ENCODE measurements at places on chromosomes 4 and X. TPM values are rescaled to one million over a fixed set of nuclear protein-coding genes. Genes with fewer than 3 reads are reported as not detected.

DDX3X gene
- total RNA-seq = 264 TPM

GRCh38 chr4:180106122-180106521 lies 2137.1 kb upstream of the TENM3 start:
- no peaks in the 10 kb centered on the region for H3K4me1 ChIP-seq
- no peak overlapping the region for H3K27ac ChIP-seq
- no peaks in the 10 kb centered on the region for H3K36me3 ChIP-seq
- no peak overlapping the region for H3K4me3 ChIP-seq
- H3K27me3 ChIP-seq = no peaks in the 10 kb centered on the region

- H3K27ac ChIP-seq = no peak overlapping the region
- DNase-seq = no peak
- H3K27me3 ChIP-seq = no peaks in the 10 kb centered on the region
Measured at GRCh38 chrX:56812515-56813105, 83.6 kb downstream of the NBDY start.

DNA sequence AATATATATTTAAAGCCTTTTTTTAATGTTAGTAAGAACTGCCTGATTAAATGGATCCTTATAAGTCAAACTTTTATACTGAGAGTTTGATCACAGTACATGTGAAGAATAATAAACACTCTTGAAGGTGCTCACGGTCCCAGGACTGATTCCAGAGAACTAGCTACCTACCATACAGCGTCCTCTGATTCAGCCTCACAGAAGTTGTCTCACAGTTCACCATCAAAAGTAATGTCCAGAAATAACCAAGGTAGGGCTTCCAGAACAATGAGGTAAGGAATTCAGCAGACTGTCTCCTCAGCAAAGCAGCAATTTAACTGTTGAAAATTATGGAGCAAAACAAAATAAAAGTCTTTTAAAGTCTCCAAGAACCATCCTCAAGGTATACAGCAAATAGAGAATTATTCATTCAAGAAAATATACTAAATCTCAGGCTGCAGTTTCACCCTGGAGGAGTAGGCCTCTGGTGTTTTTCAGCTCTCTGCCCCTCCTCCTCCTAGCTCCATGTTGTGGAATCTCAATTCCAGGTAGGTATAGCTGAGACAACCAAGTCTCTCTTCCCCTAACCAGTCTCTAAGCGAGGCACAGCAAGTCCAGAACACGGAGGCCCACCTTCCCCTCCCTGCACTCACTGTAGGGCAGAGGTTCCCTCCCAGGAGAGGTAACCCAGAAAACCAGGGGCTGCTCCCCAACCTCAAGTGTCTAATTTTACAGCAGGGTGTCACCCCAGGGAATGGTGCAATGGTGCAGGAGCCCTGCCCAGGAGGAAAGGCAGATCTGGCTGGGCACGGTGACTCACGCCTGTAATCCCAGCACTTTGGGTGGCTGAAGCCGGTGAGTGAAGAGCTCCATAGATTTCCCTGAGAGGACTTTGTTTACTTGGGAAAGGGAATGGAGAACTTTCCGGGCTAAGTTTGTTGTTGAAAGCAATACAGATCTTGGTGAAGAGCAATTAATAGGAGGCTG lies 28.6 kb downstream of the FAM241A start:
- no peak overlapping the region for H3K27ac ChIP-seq
- no peak for DNase-seq
- H3K36me3 ChIP-seq = no peaks in the 10 kb centered on the region
- no peaks in the 10 kb centered on the region for H3K27me3 ChIP-seq

GRCh38 chr4:109648997-109649575 lies 54.2 kb downstream of the CASP6 start:
- H3K27ac ChIP-seq = no peak overlapping the region
- H3K36me3 ChIP-seq = no peaks in the 10 kb centered on the region
- no peaks in the 10 kb centered on the region for H3K4me1 ChIP-seq
- no peak for DNase-seq
- H3K27me3 ChIP-seq = no peaks in the 10 kb centered on the region
- H3K4me3 ChIP-seq = no peak overlapping the region

ATP7A gene
- total RNA-seq = 4.4 TPM

DNA sequence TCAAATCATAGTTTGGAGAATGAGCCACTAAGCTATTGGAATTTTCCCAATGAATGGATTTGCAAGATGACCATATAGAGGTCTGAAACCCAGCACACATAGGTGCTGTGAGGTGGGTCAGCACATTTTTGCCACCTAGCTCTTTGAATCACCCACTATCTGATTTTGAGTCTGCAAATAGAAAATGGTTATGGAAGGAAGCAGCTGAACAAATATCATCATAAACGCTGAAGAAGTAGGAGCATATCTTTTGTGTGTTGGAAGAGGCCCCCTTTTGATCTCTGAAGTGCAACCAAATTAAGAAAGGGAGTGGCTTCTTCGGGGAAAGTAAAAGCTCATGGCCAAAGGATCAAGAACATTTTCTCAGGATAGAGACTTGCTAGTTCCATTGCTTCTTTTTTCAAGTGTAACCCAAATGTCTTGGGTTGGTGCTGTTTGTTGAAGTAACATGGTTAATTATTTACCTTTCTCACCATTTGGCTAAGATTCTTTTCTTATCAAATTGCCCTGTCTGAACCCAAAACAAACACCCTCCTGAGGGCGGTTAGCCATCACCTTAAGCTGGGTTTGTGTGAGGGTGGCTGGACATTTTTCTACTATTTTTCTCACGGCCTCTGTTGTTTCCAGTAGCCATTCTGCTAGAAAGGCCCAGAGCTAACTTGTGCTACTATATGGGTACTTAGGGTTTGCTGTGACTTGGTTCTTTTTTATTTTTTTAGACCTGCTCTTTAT lies 18.4 kb upstream of the SORBS2 start:
- DNase-seq = no peak
- H3K27me3 ChIP-seq = no peaks in the 10 kb centered on the region
- no peak overlapping the region for H3K27ac ChIP-seq
- H3K4me1 ChIP-seq = peaks cover 22% of the 10 kb centered on the region

CFAP47 gene
- 0.13 TPM for total RNA-seq

- no peaks in the 10 kb centered on the region for H3K36me3 ChIP-seq
- no peak overlapping the region for H3K4me3 ChIP-seq
- H3K27me3 ChIP-seq = no peaks in the 10 kb centered on the region
- H3K4me1 ChIP-seq = no peaks in the 10 kb centered on the region
- DNase-seq = no peak
Measured at GRCh38 chr4:85728464-85728863, 253.5 kb downstream of the ARHGAP24 start.

- no peaks in the 10 kb centered on the region for H3K27me3 ChIP-seq
- H3K4me3 ChIP-seq = no peak overlapping the region
- no peak overlapping the region for H3K27ac ChIP-seq
- H3K4me1 ChIP-seq = no peaks in the 10 kb centered on the region
- no peak for DNase-seq
- no peaks in the 10 kb centered on the region for H3K36me3 ChIP-seq
Measured at GRCh38 chr4:97142893-97143292, 1000.4 kb downstream of the STPG2 start.

MAGEB1 gene
- total RNA-seq = not detected

DYNLT3 gene
- total RNA-seq = 8.3 TPM

- no peaks in the 10 kb centered on the region for H3K27me3 ChIP-seq
- no peaks in the 10 kb centered on the region for H3K36me3 ChIP-seq
- H3K4me1 ChIP-seq = no peaks in the 10 kb centered on the region
- H3K27ac ChIP-seq = no peak overlapping the region
- DNase-seq = no peak
- H3K4me3 ChIP-seq = no peak overlapping the region
Measured at GRCh38 chrX:123990169-123990568, 28.7 kb downstream of the STAG2 start.

- H3K4me3 ChIP-seq = no peak overlapping the region
- no peak overlapping the region for H3K27ac ChIP-seq
- H3K27me3 ChIP-seq = no peaks in the 10 kb centered on the region
- no peaks in the 10 kb centered on the region for H3K36me3 ChIP-seq
- DNase-seq = no peak
Measured at GRCh38 chr4:123390846-123391456, 5.6 kb upstream of the SPRY1 start.

DNA sequence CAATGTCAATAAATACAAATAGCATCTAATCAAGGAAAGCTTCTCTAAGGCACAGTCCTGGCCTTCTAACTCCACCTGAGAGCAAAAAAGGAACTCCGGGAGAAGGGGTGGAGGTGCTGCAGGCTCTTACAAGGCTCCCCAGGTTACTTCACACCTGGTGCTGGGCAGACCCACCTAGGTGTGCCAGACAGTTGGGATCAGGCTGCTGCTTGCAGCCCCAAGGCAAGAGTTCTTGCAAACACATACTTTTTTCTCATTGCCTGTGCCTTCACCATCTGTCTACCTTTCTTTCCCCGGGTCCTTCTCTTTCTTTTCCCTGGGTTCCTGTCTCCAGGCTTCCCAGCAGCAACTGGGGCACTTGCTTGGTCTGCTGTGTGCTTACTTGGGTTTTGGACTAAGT lies 81.4 kb upstream of the STIM2 start:
- no peak for DNase-seq
- H3K36me3 ChIP-seq = no peaks in the 10 kb centered on the region
- H3K4me3 ChIP-seq = no peak overlapping the region
- H3K27me3 ChIP-seq = no peaks in the 10 kb centered on the region
- no peaks in the 10 kb centered on the region for H3K4me1 ChIP-seq

MAGEC3 gene
- not detected for total RNA-seq

- no peaks in the 10 kb centered on the region for H3K27me3 ChIP-seq
- H3K36me3 ChIP-seq = no peaks in the 10 kb centered on the region
- H3K27ac ChIP-seq = no peak overlapping the region
- no peaks in the 10 kb centered on the region for H3K4me1 ChIP-seq
- no peak for DNase-seq
Measured at GRCh38 chr4:74536557-74536956, 91.6 kb downstream of the AREG start.

GRCh38 chr4:26862381-26862915 lies 1.8 kb downstream of the STIM2 start:
- H3K36me3 ChIP-seq = no peaks in the 10 kb centered on the region
- no peak overlapping the region for H3K27ac ChIP-seq
- peaks cover 57% of the 10 kb centered on the region for H3K4me1 ChIP-seq
- H3K4me3 ChIP-seq = peak overlapping the region; percentile 71

SH3D19 gene
- 38.3 TPM for total RNA-seq

GRCh38 chrX:568311-568710 lies 62.3 kb upstream of the SHOX start:
- no peak overlapping the region for H3K4me3 ChIP-seq
- no peaks in the 10 kb centered on the region for H3K4me1 ChIP-seq
- H3K27me3 ChIP-seq = no peaks in the 10 kb centered on the region
- no peaks in the 10 kb centered on the region for H3K36me3 ChIP-seq
- no peak for DNase-seq
- H3K27ac ChIP-seq = no peak overlapping the region

DNA sequence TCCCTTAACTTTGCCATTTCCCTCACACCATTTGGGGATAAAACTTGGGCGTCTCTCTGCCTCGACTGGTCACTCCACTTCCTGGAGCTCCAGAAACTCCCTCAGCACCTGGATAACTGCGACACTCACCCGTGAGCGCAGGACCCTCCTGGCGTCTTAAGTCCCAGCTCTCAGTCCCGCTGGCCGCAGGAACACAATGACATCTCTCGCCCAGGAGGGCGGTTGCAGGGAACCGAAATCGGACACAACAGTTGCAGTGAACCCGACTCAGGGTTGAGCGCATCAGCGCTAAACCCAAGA lies 370.9 kb upstream of the SMIM31 start:
- H3K27ac ChIP-seq = no peak overlapping the region
- H3K4me3 ChIP-seq = peak overlapping the region; percentile 70
- no peaks in the 10 kb centered on the region for H3K36me3 ChIP-seq
- H3K4me1 ChIP-seq = peaks cover 7% of the 10 kb centered on the region
- peaks cover 58% of the 10 kb centered on the region for H3K27me3 ChIP-seq

GRCh38 chrX:130030826-130031225 lies 48.4 kb downstream of the BCORL1 start:
- no peak overlapping the region for H3K27ac ChIP-seq
- H3K4me3 ChIP-seq = no peak overlapping the region
- peak; percentile 2 for DNase-seq

DNA sequence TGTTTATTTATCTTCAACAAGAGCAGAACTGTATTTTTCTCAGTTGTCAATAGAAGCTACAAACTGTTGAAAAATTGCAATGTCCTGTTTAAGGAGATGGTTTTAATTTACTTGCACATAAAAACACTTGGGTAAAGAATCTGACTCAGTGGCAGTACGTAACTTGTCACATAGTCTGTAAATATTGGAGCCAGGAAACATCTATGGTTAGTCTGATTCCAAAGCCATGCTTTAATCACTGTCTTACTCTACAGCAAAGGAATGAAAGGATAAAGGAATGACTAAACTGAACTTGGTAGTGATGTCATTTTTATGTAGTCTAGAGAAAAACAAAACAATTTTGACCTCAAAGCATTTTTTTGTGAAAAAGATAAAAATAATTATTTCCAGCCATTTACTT lies 537.2 kb downstream of the STIM2 start:
- no peak for DNase-seq
- H3K4me1 ChIP-seq = no peaks in the 10 kb centered on the region
- H3K27ac ChIP-seq = no peak overlapping the region
- H3K36me3 ChIP-seq = no peaks in the 10 kb centered on the region

DNA sequence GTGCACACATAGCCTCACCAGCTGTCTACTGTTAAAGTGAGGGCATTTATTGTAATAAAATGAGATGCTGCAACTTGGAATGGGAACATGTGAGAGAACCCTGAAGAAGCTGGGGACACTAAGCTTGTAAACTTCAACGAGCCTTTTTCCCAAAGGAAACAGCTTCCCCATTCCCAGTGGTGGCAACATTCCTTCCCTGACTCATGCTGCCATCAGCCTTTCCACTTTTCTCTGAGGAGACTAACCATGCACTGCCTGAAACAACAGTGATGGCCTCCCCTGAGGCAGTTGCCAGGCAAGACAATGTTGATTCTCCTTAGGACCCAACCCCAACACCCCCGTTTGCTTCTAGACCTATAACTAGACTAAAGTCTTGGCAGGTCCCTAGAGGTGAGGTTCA lies 928.3 kb downstream of the GLUD2 start:
- H3K27ac ChIP-seq = no peak overlapping the region
- no peaks in the 10 kb centered on the region for H3K27me3 ChIP-seq
- H3K4me1 ChIP-seq = no peaks in the 10 kb centered on the region
- H3K36me3 ChIP-seq = no peaks in the 10 kb centered on the region

DNA sequence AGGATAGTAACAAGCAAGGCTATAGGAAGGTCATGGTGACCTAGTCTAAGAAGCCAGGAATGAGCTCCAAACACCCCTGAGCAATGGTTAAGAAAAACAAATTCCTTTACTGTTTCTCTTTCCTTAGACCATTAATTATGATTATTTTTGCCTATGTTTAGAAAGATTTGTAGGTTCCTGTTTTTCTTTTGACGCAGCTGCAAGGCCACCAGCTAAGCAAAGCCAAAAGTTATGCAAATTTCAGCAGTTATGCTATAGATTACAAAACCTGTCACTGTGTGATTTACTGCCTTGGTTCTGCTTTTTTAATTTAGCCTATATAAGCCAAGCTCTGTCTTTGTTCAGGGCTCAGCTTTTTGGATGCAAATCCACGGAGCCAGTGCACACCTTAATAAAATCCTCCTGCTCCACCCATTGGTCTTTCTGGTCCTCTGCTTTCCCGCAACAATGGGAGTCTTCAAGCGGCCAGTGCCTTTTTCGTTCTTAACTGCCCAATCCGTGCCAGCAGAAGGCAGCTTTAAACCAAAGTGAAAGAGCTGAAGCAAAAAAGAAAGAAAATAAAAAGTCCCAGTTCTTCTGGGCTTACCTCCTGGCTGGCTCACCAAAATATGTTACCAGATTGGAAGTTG lies 1.4 kb upstream of the CEP135 start:
- peaks cover 17% of the 10 kb centered on the region for H3K4me1 ChIP-seq
- no peak overlapping the region for H3K4me3 ChIP-seq
- H3K36me3 ChIP-seq = peaks cover 7% of the 10 kb centered on the region
- H3K27me3 ChIP-seq = no peaks in the 10 kb centered on the region

MAGED2 gene
- 299 TPM for total RNA-seq

All from neural progenitor cell (in vitro differentiated cells).